ENCODE measurements at places on chromosomes 1 and 21.

- DNase-seq = no peak
These were observed 80.3 kb upstream of the ETS2 start for GRCh38 chr21:38725196-38726157.

DNA sequence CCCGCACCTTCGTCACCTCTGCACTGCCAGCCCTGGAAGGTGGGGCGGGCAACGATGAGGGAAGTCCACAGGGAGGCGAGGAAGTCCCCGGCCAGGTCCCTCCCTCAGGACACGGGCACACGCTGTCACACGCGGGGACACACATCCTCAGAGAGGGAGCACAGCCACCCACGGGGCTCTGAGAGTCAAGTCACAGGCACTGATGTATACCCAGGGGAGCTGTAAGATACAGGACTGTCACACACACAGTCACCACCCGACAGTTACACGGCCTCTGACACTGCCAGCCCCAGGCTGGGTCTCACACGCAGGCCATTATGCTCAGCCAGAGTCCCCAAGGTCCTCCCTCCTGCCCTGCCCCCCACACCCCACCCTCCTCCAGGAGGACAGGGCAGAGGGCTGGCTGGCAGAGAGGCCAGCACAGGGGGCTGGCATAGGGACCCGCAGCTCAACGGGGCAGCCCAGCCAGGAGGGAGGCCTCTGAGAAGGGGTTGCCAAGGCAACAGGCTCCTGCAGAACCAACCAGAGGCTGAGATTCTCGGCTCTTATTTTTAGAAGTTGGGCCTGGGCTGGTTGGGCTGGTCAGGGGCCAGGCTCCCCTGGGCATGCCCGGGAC lies 17.7 kb upstream of the ADGRB2 start:
- no peak for DNase-seq

GRCh38 chr21:35212393-35213127 lies 163.5 kb upstream of the RUNX1 start:
- DNase-seq = no peak

DNA sequence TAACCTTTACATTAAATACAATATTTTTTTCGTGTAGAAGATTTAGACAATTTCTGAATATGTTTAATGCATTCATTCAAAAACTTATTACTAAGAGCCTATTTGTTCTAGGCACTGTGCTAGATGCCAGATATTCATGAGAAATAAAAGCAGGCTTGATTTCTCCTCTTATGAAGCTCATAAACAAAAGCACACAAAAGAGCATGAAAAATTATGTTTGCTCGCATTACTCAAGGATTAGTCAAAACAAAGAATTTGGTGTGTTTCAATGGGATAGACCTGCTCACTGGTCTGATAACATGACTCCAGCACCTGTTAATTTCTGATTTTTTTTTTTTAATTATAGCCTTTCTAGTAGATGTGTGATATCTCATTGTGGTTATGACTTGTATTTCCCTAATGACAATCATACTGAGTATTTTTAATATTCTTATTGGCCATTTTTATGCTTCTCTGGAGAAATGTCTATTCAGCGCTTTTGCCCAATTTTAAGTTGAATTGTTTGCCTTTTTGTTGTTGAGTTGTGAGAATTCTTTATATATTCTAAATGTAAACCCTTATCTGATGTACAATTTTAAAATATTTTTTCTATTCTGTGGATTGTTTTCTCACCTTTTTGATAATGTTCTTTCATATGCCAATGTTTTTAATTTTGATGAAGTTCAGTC lies 382.3 kb upstream of the ADGRL4 start:
- no peak for DNase-seq

DNA sequence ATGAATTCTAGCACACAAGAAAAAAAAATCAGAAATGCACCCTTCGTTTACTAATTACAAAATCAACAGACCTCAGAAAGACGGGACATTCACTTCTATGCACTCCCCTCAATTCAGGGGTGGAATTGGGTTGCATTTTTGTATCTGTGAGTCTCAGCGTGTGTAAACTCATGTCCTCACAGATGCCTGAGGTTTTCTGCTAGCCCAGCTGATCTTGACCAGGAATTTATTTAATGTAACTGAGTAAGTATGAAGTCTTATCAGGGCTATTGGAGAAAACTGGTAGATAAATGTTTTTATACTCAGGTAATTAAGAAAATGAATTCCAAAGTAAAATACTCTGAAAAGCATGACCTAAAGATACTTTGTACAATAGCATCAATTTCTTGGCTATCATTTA lies 167.7 kb downstream of the RUNX1 start:
- no peak for DNase-seq

Data from D721Med (cell line).